ENCODE measurements at places on chromosomes 2 and 18.
A peak's percentile ranks its signal among the peaks of the same experiment; 100 is the strongest.

DNA sequence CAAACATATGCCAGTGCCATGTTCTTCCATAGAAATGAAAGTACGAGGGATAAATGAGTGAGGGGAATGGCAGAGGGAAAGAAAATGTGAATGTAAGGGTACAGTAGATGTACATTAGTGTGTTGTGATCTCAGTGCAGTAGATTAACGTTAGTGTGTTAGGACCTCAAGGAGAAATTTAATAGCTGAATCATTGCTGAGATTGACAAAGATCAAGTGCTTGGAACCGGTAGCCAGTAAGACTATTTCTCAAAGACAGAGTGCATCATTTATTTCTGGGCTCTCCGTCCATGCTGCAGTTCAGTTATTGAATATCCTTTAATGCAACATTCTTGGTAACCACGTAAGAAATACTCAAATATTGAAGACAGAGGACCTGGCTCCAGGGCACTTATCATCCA, 246.0 kb downstream of the PTPRM start:
- DNase-seq = no peak

DNA sequence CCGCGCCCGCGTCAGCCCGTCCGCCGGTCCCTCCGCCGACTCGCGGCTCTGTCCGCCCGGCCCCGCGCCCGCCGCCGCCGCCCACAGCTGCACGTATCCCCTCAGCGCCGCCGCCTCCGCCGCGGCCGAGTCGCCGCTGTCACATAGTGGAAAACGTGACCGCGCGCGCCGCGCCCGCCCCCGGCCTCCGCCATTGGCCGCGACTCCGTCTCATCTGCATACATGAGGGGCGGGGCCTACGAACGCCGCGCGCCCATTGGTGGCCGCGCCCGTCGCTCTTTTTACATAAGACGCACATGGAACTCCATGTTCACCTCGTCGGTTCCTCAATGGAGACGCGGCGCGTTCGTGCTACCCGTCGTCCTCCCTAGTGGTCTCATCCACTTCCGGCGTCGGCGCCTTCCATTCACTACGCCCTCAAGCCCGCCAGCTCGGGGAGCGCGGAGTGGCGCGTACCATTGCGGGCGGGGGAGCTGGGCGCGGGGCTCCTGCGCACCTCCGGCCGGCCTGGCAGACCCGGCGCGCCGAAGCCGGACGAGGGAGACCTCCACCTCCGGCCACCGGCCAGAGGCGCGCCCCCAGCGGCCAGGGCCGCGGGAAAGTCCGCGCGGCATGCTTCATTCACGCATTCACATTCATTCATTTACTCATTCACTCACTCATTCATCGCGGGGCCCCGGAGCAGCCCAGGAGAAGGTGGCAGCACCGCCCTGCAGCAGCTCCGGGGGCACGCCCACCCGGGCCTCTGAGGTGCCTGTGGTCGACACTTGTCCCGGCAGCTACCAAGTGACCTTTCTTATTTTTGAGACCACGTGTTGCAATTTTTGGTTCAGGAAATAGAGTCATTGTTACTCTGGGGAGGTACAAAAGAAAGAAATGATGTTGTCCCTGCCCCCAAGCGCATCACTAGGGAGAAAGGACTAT, 502 bp upstream of the PER2 start:
- DNase-seq = peak; percentile 98

- no peak for DNase-seq
These were observed 1.1 kb upstream of the NEDD4L start for GRCh38 chr18:58042826-58043490.

DNA sequence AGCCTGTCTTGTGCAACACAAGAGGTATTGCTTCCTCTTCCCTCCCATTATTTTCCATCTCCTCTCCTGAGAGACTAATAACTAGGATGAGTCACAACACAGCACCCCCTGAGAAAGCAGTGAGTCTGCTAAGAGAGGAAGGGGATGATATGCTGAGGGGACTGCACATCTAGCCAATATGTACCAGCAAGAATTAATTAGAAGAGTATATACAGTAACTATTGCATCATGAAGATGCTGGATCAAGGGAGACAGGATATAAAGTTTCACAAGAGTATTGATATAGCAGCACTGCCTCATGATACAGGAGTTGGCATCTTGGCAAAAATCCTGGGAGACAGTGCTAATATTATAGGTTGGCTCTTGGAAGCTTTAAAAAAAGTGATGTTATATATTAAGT, 289.9 kb upstream of the RBMS1 start:
- DNase-seq = no peak

DNA sequence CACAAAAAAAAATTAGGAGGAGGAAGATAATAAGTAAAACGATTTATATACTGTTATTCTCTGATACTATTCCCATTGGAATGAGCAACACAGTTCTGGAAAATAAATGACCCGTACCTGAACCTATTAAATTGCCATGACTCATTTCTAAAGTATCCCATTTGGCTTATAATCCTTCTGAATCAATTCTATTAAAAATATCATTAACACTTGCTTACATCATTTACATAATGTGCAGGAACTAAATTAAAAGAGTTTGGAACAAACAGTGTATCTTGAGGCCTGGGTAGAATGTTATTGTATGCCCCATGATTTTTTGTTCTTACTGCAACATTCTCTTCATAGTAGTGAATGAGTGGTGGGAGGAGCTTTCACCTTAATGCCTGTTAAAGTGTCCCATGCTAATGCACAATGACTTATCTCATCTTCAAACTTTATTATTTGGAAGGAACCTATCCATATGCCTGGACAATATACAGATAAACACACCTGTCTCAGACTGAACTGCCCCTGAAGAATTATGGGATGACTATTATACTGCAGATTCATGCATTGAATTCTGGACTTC, 549.9 kb upstream of the ACVR2A start:
- DNase-seq = no peak

GRCh38 chr2:57080035-57080434, 896.2 kb downstream of the CCDC85A start:
- DNase-seq = no peak

DNA sequence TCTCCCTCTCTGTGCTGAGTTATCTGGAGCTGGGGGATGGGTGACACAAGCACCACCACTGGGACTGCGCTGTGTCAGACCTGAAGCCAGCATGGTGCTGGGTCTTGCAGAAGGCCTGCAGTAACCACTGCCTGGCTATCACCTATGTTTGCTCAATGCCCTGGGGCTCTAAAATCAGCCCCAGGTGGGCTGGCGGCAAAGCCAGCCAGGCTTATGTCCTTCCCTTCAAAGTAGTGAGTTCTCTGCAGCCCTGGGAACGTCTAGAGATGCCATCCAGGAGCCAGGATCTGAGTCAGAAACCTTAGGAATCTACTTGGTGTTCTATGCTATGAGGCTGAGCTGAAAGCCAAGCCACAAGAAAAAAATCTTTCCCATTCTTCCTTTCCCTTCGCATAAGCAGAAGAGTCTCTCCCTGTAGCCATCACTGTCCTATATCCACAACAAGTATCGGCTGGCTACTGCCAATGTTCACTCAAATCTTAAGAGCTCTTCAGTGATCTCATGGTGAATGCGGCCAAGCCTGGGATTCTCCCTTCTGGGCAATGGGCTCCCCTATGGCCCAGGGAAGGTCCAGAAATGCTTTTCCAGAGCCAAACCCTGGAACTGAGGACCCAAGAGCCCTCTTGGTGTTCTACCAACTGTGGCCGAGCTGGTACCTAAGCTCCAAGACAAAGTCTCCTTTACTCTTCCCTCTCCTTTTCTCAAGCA, 248.7 kb downstream of the ZNF385B start:
- no peak for DNase-seq

DNA sequence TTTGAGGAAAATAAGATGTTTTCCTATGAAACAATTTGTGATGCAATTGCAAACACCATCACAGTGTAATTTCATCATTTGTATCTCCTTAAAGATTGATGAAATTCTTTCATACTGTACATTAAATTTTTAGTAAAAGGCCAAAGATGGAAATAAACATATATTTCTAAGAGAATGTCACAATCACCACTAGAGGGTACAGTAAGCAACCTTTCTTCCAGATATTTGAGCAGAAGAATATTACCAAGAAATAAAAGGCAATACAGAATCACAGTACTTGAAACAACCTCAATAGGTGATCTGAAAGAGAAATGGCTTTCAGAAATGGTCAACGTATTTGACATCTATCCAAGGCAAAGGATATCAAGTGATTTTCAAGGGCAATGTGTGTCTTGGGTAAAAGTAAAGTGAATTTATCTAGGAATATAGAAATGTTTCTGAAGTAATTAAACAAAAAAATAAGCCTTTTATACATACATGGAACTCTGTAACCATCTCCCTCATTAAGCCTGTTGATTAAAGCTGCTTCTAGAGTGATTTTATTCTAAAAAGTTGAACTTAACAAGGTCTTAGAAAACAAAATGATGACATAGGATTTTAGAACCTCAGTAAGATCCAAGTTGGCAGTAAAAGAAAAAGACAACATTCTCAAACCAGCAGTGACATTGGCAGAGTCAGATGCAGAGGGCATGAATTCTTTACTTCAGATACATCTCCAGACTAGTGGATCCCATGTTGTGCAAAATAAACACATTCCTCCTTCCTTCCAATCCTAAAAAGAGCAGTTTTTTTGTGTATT, 90.3 kb upstream of the SESTD1 start:
- no peak for DNase-seq

DNA sequence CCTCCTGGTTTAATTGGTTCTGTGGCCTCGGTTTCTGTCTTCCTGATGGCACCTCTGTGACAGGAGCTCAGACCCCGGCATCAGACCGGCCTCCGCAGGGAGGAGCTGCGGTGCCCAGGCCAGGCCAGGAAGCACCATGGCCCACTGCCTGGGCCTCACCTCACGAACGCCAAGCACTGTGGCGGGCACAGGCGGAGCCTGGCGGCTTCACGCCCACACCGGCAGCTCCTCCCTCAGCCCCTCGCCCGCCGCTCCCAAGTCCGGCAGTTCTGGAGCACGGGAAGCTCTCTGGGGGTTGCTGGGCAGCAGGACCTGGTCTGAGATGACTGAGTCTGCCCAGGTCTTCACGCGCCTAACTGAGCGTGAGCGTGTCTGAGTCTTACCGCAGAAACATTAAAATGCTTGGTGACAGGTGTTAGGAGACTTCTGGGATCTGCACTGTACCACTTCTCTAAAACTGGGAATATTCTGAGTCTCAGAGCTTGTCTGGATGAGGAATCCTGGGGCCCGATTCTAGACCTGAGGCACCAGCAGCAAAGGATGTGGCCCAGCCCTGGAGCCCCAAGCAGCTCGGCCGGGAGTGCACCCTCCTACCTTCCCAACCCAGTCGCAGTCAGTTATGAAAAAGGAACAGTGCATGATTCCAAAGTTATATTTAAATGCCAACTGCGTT, 21.9 kb downstream of the RTP5 start:
- DNase-seq = no peak

- no peak for DNase-seq
These were observed 23.4 kb downstream of the OTX1 start for GRCh38 chr2:63073994-63074393.

DNA sequence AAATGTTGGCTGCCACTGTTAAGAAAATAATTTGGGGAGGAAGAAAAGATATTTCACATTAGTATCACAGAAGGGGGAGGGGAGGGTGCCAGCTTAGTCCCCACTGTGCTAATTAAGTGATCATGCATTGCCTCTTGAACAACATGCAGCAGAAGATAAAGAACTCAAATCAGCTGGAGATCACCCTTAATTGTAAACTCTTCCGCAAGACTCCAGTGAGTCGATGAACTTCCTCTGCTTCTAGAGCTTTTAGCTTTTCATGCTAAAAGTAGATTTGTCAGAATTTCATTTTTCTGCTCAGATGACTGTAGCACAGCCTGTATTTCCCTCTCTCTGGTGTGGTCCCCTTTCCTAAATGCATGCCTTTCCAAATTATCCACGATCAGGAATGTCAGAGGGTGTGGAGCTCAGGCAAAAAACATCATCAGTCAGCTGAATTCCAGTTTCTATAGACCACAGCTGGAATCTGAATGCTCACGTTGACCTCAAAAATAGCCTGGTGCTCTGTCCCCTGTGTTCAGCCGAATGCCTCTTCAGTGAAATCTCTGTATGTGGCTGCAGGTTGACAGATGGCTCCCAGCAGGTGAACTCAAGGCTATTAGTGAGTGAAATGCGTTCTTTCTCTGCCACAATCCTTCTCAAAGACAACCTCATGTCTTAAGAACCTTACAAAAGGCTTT, 156.8 kb upstream of the UNC80 start:
- no peak for DNase-seq

DNA sequence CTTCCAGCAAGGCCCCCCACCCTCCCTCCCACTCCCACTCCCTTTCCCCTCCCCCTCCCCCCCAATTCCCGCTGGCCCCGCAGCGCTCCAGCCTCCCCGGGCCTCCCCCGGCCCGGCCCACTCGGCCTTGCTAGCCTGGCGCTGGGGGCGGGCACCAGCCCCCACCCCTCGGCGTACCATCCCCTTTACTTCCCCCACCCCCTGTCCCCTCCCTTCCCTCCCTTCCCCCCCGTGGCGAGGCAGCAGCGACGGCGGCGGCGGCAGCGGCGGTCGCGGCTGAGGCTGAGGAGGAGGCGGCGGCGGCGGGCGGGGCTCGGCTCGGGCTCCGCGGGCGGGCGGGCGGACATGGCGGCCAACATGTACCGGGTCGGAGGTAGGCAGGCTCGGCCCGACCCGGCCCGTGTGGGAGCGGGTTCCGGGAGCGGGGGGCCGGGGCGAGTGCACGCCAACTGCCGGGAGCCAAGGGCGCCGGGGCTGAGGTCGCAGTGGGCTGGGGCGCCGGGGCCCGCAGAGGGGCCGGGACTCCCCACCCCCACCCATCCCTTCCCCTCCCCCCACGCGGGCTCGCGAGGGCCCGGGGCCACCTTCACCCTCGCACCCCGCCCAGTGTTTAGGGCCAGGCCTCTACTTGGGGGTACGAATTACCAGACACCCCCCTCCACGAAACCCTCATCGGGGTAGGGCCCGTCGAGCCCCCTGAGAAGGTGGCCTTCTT, at the start of gene MTA3:
MTA3 (plus strand) TSS at position 232 of the 715 bp plus-strand sequence; CDS start at position 346, 114 bp downstream.
- DNase-seq = peak; percentile 93

- no peak for DNase-seq
These were observed 654.3 kb downstream of the LRRTM4 start for GRCh38 chr2:76867854-76868253.

GRCh38 chr2:237980751-237981150, 13.9 kb downstream of the UBE2F start:
- DNase-seq = no peak

GRCh38 chr2:14554849-14555545, 77.5 kb upstream of the LRATD1 start:
- no peak for DNase-seq

- DNase-seq = no peak
These were observed 50.2 kb upstream of the LRP1B start for GRCh38 chr2:142180820-142181533.

DNA sequence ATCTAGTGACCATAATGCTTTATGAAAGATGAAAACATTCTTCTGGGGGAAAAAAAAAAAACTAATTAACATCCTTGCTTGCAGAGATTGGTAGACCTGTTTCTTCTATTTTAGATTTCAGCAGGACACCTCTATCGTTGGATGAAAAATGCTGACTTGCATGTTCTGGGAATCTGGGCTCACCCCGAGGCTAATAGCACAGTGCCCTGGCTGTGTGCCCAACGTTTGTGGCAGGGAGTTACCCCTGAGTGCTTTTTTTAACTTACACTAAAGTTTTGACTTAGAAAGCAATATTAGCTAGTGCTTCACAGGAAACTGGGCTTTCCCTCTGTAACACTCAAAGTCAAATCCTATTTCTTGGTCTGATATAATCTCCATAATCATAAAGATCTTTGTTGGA, 233.2 kb downstream of the SLC8A1 start:
- no peak for DNase-seq

- DNase-seq = no peak
These were observed 52.4 kb downstream of the ITSN2 start for GRCh38 chr2:24307961-24308360.

GRCh38 chr2:166516712-166517303, 22.8 kb upstream of the SCN7A start:
- DNase-seq = peak; percentile 26
